Stimulated activated effector memory CD8-positive, alpha-beta T cell treated with anti-CD3 and anti-CD28 coated beads, Interleukin-12 subunit alpha, Interleukin-12 subunit beta, amount 100 ng/mL, for 72 hours (primary cell): ENCODE measurements at places on chromosomes 3 and 15.

DNA sequence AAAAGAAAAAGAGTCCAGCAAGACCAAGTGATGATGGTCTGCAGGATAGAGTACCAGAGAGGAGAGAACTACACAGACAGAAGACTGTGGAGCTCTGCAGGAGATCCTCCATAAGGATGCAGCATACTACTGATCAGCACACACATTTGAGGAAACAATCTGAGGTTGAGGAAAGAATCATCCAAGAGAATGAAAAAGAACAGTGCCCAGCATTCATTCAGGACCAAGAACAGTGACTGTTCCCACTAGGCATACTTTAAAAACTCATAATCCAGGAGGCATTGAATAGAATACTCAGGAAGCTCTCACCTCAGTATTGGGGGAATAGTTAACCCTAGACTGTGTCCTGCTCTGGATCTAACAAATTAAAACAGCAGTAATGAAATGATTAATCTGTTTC is 54.9 kb downstream of the THSD4 start:
- no peak for DNase-seq

GRCh38 chr15:83158393-83158792 is 49.2 kb downstream of the HDGFL3 start:
- DNase-seq, result no peak

DNA sequence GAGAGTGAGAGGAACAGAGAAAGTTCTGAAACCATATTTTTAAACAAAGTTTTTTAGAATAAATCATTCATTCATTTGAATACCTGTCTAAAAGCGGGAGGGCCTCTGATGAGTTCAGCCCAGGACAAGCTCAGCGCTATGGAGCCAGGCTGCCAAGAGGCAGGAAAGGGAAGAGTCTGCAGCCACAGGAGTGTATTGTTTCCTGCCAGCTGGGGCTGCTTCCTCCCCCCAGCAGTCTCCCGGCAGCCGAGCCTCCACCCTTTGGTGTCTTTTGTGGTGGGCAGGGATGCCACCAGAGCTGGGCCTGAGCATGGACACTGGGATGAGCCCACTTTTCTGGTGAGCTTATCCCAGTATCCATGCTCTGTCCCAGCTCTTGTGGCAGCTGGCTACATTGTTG is 199.5 kb upstream of the TPRG1 start:
- no peak for DNase-seq

DNA sequence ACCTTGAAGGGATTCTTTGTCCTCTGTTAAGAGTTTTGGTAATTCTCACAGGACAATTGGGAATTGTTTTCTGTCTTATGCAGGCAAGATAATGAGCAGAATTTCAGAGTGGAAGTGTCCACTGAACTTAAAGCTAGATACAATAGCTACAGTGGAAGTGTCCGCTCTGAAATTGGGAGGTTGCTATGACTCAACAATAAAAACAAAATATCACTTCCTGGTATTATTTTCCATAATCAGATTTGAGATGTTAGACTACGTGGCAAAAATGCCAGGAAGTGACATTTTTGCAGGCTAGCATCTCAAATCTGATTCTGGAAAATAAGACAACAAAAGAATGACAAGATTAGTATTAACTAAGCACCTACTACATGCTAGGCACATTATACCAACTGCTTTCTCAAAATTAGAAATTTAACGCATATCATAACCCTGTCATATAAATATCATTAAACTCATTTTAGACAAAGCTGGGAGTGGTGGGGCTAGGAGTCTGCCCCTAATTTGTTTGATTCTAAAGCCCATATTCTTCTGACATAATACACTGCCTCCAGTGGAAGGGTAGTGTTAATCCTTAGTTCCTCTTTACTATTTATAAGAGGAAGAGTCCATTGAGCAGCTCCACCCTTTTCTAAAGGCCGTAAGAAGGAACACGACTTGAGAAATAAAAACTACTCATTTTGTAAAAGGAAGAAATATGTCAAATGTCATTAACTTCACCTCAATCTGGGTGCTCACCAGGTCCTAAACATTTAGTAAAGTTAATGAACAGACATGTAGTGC is 266.9 kb upstream of the STT3B start:
- no peak for DNase-seq

GRCh38 chr3:71195492-71195891 is 388.0 kb downstream of the FOXP1 start:
- no peak for DNase-seq

DNA sequence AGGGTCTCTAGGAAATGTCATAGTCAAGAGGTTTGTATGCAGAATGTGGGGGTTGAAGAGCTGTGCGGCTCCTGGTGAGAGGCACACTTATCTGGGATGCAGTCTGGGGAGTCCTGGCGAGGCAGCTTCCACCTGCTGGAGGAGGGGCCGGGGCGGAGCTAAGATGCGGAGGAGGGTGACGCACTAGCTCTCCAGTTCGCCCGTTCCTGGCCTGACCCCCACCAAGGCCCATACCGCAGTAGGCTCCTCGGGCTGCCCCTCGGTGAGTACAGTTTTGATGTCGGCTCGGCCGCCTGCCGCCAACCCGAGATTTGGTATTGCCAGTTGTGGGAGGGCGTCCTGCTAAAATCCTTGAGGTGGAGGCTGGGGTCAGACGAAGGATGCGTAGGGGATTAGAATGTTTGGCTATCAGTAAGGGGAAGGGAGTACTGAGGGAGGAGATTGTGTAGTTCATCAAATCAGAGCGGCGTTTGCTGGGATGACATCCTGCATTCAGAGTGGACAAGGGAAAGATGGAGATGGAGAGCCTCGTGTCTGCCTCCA is at the start of gene SCG5:
SCG5 (plus strand) TSS at position 194 of the 543 bp plus-strand sequence. CDS start 1,883 bp downstream, outside the sequence.
- no peak for DNase-seq

- DNase-seq, result no peak
Observed at GRCh38 chr15:20345401-20345958, 196.1 kb downstream of the GOLGA6L6 start.

GRCh38 chr3:121988146-121988545 is 33.9 kb downstream of the ILDR1 start:
- DNase-seq, result no peak

DNA sequence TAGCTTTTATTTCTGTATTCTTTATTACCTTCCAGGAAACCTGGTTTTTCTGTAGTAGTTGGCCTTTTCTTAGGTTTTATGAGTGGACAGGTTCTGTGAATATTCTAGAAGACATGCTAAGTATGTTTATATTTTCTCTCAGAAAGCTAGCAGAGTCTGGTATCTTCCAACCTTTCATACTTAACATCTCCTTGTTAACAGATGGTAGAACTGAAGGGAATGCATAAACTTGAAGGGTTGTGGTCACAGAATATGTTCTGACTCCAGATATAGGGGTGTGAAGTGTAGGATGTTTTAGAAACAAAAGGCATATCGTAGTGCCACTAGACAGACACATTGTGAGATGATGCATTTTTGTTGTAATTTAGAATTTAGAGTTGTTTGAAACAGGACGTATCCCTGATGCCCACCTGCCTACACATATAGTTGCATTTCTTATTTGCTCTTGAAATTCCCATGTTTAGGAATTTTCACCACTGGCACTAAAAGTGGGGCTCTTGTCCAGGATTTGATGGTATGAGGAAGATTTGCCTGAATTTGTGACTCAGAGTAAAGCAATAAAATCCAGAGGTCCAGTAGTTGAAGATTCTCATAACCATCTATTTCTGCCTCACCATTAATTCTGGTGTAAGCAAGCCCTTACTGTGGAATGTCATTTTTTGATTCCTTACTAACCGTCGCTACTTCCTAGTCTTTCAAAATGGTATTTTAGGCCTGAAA is 274.5 kb downstream of the FEZF2 start:
- DNase-seq, result no peak

GRCh38 chr15:82833362-82833682 is 23.9 kb downstream of the WHAMM start:
- DNase-seq, result no peak

- peak; percentile 17 for DNase-seq
Observed at GRCh38 chr15:101501703-101502373, 12.3 kb upstream of the PCSK6 start.

- DNase-seq, result no peak
Observed at GRCh38 chr15:81087066-81087465, 47.0 kb upstream of the CFAP161 start.

DNA sequence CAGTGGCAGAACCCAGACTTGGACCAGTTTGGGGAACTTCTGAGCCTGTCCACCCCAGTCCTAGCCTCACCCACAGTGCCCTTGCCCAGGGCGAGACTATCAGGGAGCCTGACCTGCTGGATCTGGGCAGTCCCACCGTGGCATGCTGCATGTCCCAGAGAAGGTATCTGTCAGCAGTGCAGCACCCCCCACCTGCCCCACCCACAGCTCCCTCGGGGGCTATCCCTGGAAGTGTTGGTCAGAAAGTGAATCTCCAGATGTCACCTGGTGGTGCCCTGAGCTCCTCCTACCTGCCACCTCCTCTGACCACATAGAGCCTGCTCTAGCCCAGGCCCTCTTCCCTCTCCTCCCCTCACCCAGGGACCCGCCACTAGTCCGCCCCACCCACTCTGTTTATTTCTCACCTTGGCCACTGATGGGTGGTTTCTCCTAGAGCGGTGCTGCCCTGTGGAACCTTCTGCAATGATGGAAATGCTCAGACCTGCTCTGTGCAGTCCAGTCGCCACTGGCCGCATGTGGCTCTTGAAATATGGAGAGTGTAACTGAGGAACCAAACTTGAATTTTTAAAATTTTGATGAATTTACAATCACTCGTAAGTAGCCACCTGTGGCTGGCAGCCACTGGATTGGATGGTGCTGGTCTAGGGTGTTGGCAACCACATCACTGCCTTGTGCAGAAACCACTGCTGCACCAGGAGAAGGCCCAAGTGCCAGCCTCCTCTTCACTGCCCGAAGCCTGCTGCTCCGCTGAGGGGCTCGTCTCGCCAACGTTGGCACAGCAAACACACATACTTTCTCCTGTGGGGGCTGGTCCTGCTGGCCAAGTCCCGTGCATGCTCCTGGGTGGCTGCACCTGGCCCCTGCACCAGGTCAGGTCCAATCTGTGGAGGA is 13.1 kb downstream of the HDAC11 start:
- DNase-seq, result no peak

DNA sequence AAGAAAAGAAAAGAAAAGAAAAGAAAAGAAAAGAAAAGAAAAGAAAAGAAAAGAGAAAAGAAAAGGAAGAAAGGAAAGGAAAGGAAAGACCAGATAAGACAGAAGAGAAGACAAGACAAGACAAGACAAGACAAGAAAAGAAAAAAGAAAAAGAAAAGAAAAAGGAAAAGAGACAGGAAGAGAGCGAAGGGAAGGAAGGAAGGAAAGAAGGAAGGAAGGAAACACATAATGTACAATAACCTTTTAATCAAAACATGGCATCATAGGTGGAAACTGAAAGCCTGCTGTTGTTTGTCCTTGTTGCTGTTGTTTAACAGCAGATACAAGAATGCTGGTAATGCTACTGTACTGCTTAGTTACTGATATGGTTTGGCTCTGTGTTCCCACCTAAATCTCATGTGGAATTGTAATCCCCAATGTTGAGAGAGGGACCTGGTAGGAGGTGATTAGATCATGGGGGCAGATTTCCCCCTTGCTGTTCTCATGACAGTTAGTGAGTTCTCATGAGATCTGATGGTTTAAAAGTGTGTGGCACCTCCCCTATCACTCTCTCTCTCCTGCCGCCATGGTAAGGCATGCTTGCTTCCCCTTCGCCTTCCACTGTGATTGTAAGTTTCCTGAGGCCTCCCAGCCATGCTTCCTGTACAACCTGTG is 67.3 kb downstream of the MCF2L2 start:
- DNase-seq, result no peak

GRCh38 chr15:82917249-82917648 is 35.3 kb downstream of the HOMER2 start:
- DNase-seq, result no peak

- DNase-seq, result no peak
Observed at GRCh38 chr3:184075901-184076300, 21.0 kb upstream of the HTR3E start.

DNA sequence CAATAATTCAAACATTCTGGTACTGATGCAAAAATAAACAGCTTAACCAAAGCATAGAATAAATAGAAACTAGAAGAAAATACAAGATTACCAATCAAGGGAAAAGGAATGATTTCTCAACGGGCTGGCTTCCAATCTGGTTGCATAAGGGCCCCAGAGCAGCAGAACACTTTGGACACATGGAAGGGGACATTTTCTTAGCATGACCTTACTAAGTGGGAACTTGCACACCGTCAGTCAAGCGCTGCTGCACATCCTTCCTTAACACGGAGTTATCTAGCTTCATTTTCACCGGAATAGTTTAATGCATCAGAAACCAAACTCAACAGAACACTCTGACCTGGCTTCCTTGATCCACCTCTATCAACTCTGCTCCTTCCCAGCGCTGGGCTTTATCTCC is 388.5 kb downstream of the VPS13C start:
- DNase-seq, result no peak

DNA sequence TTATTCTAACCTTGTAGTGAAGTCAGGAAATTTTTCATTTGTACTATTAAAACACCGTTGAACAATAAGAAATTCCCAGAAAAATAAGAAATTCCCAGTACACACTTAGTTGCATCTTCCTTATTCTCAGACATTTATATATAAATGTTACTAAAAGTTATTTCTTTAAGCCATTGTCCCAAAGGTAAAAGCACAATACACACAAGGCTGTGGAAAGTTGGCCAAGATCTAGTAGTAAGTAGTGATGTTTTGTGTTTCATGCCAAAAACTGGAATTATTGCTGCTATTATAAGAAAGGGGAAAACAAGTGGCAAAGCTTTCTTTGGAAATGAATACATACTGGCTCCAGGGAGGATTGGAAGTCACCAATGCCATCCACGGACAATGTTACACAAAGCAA is 802.5 kb upstream of the DPPA4 start:
- no peak for DNase-seq

- DNase-seq, result no peak
Observed at GRCh38 chr3:192212979-192213378, 514.4 kb downstream of the FGF12 start.
